CD4-positive, alpha-beta T cell treated with Interleukin-17A for 4 hours (primary cell): ENCODE measurements at places on chromosomes 7 and 10.

DNA sequence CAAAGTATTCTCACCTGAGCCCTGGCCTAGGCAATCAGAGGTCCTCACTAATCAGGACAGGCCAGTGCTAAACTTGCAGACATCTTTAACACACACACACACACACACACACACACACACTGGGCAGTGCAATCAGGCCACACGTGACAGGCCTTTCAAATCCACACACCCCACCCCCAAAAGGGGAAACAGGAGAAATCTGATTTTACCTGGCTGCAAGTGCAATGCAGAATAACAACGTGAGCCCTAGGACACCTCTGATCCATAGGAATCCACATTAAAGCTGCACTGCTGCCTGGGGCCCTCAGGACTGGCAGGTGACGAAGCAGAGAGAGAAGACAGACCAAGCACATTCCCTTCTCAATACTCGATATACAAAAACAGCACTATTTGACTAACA lies 218.9 kb downstream of the FAM107B start:
- no peak for DNase-seq

DNA sequence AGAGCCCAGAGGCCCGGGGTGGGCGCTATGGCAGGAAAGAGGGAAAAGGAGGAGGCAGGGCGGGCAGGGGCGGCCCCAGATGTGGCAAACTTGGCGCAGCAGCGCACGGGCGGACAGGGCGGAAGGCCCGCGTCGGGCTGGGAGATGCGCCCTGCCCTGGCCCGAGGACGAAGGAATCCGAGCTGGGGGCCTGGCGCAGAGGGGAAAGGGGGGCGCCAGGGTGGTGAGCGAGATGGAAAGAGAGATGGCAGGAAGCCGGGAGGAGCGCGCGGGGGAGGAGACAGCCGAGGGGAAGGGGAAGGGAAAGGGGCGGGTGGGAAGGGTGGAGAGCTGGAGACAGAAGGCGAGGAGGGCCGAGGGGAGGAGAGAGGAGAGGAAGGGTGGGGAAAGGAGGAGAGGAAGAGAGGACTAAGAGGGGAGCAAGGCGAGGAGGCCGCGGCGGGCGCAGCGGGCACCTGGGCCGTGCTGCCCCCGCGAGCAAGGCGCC lies at the start of gene MARVELD1:
Gene MARVELD1 (plus strand): TSS at position 392 of the 487 bp plus-strand sequence. CDS start 147 bp downstream, outside the sequence.
- DNase-seq, result peak; percentile 16

GRCh38 chr7:158810846-158811245 lies 18.5 kb downstream of the ESYT2 start:
- no peak for DNase-seq

DNA sequence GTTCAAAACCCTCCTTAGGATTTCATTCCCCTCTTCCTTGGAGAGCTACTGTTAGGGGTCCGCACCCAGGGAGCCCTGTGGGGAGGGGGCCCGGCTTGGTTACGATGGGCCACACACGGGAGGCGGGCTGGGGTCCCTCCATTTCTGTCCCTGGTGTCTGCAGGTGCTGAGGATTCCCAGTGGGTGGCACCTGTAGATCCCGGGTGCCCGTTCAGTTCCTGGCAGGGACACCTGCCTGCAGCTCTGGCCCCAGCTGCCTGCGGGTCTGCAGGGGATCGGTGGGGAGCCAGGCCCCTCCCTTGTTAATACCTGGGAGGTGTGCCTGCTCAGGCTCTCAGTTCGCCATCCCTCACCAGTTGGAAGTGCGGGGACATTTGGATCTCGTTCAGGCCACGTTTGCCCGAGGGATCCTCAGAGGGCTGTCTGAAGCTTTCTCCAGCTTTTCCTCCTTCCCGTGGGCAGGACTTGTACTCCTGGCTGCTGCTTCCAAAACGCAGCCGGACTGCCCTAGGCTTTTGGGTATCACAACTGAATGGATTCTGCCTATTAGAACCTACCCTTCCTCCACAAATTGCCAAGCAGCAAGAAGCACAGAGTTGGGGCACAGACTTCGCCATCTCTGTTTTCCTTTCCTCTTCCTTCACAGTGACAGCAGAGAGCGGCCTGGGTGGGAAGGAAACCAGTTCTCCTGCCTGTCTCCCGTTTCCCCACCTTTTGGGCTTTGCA lies 22.3 kb upstream of the IL15RA start:
- no peak for DNase-seq

DNA sequence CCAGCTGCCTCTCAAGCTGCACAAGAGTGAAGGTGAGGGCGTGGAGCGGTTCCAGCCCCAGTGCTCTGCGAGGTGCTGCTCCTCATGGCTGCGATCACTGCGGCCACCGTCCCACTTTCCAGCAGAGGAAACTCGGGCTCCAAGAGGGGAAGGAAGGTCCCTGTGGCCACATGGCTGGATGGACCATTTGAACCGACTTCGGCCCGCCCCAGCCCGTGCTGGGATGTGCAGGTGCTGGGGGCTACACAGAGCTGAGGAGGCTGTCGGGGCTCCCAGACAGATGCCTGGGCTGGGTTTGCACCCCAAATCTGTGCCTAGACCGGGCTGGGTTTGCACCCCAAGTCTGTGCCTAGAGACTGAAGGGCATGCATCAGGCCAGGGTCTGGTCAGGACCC lies 186.6 kb downstream of the DNAJB6 start:
- DNase-seq, result no peak

GRCh38 chr7:153430931-153431330 lies 621.3 kb upstream of the DPP6 start:
- DNase-seq, result no peak

DNA sequence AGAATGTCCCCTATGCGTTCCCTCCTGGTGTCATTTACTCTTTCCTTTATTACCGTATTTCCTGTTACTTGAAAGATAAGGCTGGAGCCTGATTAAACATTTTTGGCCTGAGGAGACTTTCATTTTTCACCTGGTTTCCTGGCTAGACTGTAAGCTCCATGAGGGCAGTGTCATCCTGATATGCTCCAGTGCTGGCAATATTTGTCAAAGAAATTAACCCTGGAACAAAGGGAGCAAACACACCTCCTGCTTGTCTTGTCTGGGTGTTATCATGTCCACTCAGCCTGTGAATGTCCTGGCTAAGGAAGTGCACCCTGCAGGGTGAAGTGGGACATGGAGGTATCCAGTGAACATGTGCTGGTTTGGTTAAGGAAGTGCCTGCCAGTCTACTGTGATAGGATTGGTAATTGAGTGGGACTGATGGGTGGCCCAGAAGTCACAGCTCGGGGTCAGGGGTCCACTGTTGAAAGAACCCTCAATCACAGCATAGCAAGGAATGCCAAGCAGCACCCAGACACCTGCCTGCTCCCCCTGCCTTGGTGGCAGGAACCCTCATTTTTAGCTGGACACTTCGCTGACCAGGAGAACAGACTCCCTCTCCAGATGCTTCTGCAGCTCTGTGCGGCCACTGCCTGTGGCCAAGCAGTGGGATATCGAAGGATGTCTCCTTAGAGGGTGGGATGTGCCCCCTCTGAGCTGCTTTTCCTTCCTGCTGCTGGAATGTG lies 20.9 kb upstream of the PPIA start:
- no peak for DNase-seq

DNA sequence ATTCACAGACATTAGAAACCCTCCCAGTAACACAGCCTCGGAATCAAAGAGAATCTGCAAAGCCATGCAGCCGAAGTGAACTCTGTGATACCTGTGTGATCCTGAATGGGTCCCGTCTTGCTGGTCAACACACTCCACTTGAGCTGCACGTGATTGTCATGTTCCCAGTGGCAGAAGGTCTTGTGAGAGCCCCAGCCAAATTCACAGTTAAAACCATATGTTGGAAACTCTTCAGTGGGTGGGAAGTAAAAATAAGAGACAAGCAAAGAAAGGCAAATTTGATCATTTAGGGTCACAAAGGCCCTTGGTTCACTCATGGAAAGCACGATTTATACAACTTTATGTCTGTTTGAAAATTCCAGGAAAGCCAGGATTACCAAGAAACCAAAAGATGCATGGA lies 142.3 kb downstream of the NRP1 start:
- no peak for DNase-seq

- DNase-seq, result no peak
These were observed 461.4 kb downstream of the GRM8 start for GRCh38 chr7:126791306-126791705.

- DNase-seq, result no peak
These were observed 285.0 kb downstream of the PRPF18 start for GRCh38 chr10:13871776-13872175.

- no peak for DNase-seq
These were observed 342 bp downstream of the OR2AE1 start for GRCh38 chr7:99876491-99876890.

- DNase-seq, result no peak
These were observed at the start of gene LOXL4 for GRCh38 chr10:98267894-98268693. Gene LOXL4, minus strand, starts transcription at chr10:98268194. Its CDS starts 5,175 bp downstream, at chr10:98263019.

DNA sequence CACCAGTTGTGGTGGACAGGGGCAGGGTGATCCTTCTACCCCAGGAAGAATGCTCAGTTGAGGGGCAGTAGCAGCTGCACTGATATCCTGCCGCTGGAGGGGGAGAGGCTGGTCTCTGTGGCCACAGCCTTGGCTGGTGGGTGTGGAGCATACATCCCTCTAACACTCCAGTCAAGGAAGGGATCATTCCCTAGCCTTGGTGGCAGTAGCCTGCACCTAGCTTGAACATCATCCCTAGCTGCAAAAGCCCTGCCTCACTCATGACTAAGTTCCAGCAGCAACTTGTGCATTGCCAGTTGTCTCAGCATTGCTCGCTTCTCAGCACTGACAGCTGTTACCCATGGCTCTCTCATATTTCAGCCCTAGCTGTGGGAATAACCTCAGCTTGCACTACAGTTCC lies 688.9 kb upstream of the POT1 start:
- DNase-seq, result no peak

DNA sequence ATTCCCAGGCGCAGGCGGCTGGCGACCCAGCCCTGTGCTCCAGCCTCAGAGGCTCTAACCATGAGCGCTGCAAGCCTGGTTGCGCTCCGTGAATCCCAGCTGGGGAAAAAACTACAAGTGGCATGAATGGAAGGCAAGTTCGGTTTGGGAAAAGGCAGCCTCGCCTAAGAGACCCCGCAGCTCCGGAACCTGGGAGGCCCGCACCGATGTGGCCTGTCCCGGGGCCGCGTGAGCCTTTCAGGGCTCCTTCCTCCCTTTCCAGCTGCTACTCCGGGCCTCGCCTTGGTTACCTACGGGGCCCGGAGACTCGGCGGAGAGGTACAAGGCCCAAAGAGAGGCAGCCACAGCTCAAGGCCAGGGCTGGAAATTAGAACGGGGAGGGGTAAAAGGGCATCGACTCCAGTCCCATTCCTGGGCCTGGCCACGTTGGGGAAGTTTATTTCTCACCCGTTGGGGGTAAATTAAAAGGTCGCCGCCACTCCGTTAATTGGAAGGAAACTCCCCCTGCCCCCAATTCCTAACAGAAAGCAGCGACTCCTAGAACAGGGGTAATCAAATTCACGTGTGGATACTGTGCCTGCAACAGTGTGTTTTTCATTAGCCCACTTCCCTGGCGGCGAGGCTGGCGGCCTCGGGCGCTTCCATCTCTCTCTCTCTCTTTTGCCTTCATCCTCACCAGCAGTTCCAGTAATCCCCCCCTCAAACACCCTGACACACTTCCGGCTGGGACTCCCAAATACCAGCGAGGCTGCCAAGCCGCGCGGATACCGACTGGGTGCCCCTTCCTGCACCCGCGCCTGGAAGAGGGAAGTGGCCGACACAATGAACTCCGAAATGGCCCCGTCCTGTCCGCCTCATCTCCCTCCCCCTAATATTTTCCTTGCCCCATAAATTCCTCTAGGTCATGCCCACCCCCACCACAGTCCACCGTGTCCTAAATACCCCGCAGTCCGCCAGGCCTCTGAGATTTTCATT lies 1.5 kb upstream of the HOXA9 start:
- no peak for DNase-seq

- peak; percentile 61 for DNase-seq
These were observed 78.4 kb downstream of the CUL2 start for GRCh38 chr10:35011771-35012191.

GRCh38 chr10:130864961-130865818 lies 446.3 kb downstream of the TCERG1L start:
- no peak for DNase-seq

GRCh38 chr7:108848486-108848885 lies 278.8 kb downstream of the DNAJB9 start:
- DNase-seq, result no peak

- DNase-seq, result no peak
These were observed 69.0 kb upstream of the RSBN1L start for GRCh38 chr7:77627309-77627676.

DNA sequence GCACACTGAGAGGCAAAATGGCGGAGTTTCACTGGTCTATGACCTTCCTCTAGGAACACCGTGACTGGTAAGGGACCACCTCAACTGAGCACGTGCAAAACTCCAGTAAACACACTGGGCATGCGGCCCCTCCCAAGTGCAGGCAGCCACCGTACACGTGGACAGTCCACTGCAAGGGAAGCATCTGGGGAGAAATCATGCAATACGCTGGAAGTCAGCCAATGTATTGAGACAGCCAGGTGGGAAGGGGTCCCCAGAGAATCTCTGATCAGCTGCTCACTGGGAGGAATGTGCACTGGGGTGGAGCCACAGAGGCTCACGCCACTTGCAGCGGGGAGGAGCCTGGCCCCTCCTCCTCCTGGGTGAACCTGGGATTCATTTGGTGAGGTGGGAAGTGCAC lies 49.3 kb downstream of the CFAP46 start:
- no peak for DNase-seq

DNA sequence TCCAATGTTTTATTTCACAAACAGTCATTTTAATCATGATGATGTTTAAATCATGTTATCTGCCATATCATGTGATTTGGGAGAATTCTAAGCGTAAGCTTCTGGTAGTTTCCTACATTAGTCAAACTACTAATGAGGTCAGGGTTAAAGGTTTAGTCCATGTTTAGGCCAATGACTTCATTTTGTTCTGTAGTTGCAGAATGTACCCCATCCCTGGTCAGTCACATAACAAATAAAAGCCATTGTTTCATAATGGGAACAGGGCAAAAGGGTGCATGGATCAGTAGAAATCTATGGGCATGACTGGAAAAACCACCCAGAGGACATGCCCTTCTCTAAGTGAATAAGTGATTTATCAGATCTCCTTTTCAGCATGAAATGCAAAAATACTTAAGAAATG lies 138.4 kb upstream of the ABCB5 start:
- no peak for DNase-seq

DNA sequence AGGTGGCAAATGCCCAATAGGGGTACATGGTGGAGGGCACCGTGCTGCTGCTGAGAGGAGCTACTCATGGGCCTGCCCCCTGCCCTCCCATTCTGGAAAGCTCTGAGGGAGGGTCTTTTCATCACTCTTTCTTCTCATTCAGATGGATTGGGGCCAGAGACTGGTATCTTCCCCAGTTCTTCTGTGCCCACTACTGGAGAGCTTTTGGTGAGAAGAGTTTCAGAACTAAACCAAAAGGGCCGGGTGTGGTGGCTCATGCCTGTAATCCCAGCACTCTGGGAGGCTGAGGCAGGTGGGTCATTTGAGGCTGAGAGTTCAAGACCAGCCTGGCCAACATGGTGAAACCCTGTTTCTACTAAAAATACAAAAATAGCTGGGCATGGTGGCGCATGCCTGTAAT lies 12.5 kb downstream of the ADRA2A start:
- no peak for DNase-seq

DNA sequence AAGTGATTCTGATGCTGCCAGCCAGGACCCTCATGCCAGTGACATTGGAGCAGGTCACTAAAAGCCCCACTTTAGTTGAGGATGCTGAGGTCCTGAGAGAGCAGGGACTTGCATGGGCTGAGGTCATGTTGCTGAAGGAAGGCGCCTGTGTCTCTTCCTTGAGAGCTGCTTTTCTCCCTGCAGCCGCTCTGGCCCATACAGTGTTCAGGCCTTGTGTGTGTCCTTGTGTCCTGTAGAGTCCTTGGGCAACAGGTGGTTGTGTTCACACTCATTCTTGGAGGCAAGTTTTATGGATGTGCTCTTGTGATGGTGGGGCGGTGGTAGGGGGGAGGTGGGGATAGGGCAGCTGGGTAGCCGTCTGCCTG lies 33.3 kb downstream of the TSPAN14 start:
- peak; percentile 11 for DNase-seq

GRCh38 chr7:46586406-46586805 lies 665.3 kb upstream of the IGFBP3 start:
- no peak for DNase-seq
